Stimulated activated CD8-positive, alpha-beta memory T cell treated with anti-CD3 and anti-CD28 coated beads, Interleukin-4, amount 100 ng/mL, for 1 hour (primary cell): ENCODE measurements at places on chromosomes 3 and 15.

DNA sequence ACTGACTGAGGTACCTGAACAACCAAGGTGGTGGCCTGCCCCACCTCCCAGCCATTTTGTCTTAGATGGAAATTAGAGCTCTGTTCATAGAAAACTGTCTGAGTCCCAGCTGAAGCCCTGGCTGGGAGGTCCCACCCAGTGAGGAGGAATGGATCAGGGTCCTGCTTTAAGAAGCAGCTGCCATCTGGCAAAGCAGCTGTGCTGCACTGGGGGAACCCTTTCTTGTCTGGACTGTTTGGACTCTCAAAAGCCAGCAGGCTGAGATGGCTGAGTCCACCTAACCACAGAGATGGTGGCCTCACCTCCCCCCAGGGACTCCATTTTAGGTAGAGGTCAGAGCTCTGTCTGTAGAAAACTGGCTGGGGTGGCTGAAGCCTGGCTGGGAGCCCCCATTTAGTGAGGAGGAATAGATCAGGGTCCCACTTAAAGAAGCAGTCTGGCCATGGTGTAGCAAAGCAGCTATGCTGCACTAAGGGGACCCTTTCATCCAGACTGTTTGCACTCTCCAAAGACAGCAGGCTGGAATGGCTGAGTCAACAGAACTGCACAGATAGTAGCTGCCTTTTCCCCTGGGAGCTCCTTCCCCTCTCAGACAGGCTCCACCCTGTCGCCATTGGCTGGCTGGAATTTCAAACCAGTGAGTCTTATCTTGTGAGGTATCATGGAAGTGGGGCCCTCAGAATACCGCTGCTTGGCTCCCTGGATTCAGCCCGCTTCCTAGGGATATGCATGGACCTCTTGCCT, 116.9 kb downstream of the EPHA6 start:
- no peak for DNase-seq

DNA sequence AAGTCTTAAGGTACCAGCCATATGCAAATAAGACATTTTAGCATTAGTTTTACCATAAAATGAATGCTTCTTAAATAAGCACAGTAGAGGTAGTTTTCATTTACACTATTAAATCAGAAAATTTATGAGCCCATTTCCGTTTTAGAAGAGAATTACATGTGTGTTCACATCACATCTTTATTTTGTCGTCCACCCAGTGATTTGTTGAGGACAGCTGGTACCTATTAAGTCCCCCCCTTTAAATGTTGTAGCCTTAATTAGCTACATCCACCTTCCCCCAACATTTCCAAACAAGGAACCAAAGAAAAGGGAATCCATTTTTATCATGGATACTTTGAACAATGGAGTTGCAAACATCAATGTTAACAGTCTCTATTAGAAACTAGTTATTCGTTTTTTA, 6.8 kb downstream of the IL17RD start:
- no peak for DNase-seq

- no peak for DNase-seq
Observed at GRCh38 chr3:56916716-56917360, 115.1 kb upstream of the ARHGEF3 start.

DNA sequence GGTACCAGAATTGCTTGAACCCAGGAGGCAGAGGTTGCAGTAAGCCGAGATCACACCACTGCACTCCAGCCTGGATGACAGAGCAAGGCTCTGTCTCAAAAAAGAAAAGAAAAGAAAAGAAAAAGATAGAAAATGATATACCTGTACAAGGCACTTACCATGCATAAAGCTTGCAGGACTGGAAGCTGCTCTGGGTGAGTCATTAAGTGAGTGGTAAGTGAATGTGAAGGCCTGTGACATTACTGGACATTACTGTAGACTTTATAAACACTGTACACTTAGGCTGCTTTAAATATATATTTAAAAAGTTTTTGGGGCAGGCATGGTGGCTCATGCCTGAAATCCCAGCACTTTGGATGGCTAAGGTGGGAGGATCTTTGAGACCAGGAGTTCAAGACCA, 99.2 kb downstream of the SLMAP start:
- no peak for DNase-seq

DNA sequence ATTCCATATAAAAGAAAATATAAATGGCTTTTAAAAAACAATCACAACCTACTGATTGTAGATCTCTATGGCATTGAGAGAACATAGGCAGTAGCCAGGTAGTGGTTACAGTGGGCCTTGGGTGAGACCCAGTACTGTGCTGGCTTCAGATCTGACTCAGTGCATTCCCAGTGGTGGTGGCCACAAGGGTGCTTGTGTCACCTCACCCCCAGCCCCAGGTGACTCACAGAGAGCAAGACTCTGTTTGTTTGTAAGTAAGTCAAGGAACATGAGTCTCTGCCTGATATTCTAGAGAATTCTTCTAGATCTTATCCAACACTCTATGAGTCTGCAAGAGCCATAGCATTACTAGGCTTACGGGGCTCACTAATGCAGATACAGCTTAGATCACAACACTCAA, 118.8 kb upstream of the AZI2 start:
- no peak for DNase-seq

- DNase-seq, result no peak
Observed at GRCh38 chr3:30664459-30664858, 58.1 kb downstream of the TGFBR2 start.
